ENCODE measurements at places on chromosomes 4 and X.

GRCh38 chr4:72817012-72817411, 248.0 kb upstream of the ADAMTS3 start:
- no peak for DNase-seq

GRCh38 chr4:170089274-170089667, 485 bp downstream of the AADAT start:
- DNase-seq = peak; percentile 30

- no peak for DNase-seq
Measured at GRCh38 chr4:84436812-84437211, 62.3 kb downstream of the NKX6-1 start.

- no peak for DNase-seq
Measured at GRCh38 chrX:70664726-70665125, 220.1 kb downstream of the DLG3 start.

DNA sequence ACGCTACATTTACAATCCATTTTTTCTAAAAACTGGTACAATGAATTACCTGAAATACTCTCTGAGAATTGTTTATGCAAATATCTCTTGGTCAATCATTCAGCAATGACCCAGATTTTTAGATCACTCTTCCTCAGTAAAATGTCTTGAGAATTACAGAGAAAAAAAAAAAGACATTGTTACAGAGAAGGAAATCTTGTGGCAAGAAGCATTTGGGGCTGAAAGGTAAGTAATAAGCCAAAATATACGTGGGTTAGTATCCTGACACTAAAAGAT, 19.6 kb upstream of the TET2 start:
- no peak for DNase-seq

DNA sequence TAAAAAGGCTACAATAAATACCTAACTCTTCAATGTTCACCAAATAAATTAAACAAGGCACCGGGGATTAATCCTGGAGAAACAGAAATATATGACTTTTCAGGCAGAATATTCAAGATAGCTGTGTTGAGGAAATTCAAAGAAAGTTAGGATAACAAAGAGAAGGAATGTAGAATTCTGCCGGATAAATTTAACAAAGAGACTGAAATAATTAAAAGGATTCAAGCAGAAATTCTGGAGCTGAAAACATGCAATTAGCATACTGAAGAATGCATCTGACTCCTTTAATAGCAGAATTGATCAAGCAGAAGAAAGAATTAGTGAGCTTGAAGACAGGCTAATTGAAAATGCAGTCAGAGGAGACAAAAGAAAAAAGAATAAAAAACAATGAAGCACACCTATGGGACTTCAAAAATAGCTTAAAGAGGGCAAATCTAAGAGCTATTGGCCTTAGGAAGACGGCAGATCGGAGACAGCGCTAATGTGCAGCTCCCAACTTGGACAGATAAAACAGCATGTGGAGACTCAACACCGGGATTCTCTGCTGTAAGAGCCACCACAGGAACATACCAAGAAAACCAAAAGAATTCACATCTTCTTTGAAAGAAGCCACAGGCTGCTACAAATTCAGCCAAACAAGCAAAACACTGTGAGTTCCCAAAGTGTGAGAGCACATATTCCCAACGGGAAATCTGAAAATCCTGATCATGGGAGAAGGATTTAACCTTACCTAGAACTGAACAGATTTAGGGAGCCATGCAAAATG, 1290.9 kb downstream of the PCDH18 start:
- DNase-seq = no peak

DNA sequence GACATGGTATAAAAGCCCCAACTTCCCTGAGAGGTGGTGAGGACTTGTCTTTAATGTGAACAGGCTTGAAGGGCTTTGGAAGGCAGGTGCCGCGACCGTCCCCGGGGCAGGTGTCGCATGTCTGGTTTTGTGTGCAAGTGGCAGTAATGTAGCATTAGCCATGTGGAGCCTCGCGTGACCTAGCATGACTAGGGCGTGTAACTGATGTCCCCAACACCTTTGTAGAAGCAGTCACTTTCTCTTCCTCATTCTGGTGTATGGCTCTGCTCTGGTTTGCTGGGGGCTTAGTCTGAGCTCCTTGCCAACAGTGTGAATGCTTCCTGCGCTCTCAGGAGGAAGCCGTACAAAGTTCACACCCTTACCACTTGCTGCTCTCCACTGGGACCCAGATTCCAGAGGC, 145.7 kb downstream of the AMMECR1 start:
- no peak for DNase-seq

GRCh38 chrX:72094894-72095293, 36.8 kb downstream of the RTL5 start:
- DNase-seq = no peak

Measured in hippocampal formation (tissue), 2 donors.